A549 treated with dexamethasone at 1 μM for 4 hours (cell line): ENCODE measurements at places on chromosomes 7 and 10. TPM values are rescaled to one million over a fixed set of nuclear protein-coding genes. Genes with fewer than 3 reads are reported as not detected.

Gene ALDH18A1
- 48.0 to 52.9 TPM (median 51.4 TPM) in 5 replicates for total RNA-seq

Gene CDNF
- total RNA-seq, result 0.86 to 2.1 TPM (median 1.3 TPM) in 5 replicates

Gene SYT15
- total RNA-seq, result 1.5 to 3.1 TPM (median 3.0 TPM) in 5 replicates

Gene CHST12
- 7.0 to 14.4 TPM (median 11.8 TPM) in 5 replicates for total RNA-seq

Gene DNAAF5
- total RNA-seq, result 40.9 to 53.0 TPM (median 51.8 TPM) in 5 replicates

Gene PRR15
- 4.7 to 7.1 TPM (median 5.0 TPM) in 5 replicates for total RNA-seq

Gene NEUROD6
- total RNA-seq, result not detected in 5 replicates

Gene PNLIP
- total RNA-seq, result 0.16 to 0.27 TPM (median 0.21 TPM) in 5 replicates

Gene RBP4
- total RNA-seq, result 4.9 to 13.0 TPM (median 9.9 TPM) in 5 replicates

Gene SH2D4B
- 0.05 to 0.19 TPM (median 0.07 TPM) in 5 replicates for total RNA-seq
